ENCODE measurements at places on chromosomes 2 and 18.

DNA sequence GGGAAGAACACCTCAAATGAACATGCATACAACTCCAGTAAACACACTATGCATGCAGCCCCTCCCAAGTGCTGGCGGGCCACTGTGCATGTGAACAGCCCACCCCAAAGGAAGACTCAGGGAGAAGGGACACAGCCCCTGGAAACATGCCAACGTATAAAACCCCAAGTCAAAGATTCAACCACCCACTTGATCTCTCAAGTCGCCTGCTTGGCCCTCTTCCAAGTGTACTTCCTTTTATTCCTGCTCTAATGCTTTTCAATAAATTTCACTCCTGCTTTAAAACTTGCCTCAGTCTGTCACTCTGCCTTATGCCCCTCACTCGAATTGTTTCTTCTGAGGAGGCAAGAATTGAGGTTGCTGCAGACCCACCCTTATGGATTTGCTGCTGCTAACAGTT is 139.1 kb downstream of the C1D start:
- no peak for DNase-seq

DNA sequence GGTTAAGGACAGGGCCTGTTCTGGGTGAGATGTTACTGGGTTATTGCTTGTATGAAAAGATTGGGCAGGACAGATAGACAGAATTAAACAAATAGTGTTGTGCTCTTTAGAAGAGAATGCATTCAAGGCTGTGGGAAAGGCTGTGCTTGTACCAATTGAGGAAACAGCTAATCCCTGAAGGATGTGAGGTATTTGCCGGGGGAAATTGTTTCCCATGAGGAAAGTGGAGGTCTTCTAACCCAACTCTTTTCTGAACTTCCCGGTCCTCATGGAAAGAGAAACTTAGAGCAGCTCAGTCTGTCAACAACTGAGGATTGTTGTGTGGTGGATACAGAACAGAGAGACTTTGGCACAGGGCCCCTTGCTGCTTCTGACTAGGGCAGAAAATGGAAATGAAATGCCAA is 9.5 kb downstream of the SLC1A4 start:
- no peak for DNase-seq

GRCh38 chr2:126172631-126173184 is 483.2 kb upstream of the GYPC start:
- no peak for DNase-seq

- DNase-seq: no peak
These were observed 1466.8 kb upstream of the NXPH2 start for GRCh38 chr2:140246957-140247356.

DNA sequence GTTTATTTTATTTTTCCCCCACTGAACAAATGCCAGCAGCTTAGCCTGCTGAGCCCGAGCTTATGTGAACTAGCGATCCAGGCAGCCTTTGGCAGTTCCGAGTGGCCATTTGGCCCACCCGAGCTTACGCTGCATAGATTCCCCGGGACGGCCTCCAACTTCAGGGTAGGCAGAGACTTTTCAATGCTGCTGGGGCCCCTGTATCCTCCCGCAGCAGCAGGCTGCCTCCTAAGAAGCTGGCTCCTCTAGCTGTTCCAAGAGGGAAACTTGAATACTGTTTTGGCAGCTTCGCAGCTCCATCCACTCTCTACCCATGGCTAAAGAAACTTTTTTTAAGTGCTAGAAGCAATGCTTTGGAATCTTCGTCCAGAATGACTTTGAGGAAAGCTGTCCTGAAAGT is 295.2 kb downstream of the SS18 start:
- no peak for DNase-seq

DNA sequence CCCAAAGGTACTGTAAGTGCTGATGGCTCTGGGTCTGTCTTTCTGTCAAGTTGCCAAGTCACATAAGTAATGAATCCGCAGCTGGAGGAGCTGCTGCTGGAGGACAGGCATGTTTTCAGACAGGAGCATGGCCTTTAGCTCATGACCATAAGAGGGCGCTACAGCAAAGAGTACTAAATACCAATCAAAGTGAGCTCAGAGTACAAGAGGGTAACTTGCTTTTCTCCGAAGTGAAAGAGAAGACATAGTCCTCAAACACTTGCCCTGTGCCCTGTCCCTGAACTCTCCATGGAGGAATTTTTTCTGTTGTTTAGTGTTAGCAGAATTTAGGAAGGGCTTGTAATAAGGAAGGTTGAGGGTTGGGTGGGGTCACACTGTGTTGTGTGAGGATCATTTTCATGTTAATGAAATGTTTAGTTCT is 58.0 kb upstream of the EML6 start:
- no peak for DNase-seq

DNA sequence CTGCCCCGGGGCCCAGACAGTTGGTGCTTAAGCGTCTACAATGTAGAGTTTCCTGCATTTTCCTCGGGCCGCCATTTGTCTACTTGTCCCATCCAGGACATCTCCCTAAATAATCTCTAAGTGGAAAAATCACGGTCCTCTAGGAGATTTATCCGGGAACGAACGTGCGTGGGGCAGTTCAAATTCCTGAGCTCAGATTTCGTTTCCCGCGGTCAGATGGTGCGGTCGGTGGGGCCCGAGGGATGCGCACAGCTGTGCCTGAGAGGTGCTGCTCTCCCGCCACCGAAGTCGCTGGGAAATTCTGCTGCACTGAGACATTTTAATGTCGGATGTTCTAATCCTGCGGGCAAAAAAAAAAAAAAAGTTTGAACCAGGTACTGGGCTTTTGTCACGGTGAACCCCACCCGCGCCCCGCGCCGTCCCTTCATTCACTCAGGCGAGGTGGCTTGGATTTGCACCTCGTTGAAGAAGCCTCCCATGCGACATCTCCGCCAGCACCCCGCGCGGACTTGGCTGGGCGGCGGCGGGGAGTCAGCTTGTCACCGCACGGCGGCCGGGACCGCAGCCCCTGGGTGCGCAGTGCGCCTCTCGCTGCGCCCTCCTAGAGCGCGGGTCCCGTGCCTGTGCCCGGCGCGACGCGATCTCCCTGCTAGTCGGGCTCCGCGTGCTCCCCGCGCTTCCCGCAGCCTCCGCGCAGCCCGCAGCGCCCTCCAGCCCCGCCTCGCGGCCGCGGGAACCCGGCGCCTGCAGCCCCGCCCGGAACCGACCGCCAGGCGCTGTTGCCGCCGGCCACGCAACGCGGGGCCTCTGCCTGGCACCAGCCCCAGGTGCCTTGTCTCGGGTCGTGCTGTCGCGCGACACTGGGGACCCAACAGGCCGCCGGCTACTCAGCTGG is 191.9 kb upstream of the TCF4 start:
- peak; percentile 53 for DNase-seq

DNA sequence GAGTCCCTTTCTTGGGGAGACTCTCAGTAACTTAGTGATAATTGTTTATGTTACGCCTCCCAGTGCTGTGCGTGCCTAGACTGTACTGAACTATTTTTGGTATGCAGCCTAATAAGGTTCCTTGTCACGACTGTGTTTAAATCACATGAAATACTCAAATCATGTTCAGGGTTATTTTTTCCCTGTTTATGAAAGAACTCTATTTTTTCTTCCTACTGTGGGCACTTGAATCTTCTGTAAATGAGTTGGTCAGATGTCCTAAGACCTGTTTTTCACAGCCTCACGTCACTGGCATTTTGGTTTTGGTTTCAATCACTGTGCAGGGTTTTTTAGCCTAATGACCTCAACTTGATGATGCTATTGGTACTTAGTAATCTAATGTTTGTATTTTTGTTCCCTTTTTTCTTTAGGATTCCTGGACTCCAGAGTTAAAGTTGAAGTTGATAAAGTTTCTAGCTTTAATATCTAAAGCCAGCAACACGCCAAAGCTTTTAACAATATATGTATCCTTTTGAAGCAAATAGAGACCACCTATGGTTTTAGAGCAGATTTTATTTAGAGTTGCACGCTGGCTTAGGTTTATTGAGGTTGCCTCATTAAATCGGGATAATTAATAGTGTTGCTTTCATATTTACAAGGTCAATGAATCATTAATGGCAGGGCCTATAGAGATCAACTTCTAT is 24.0 kb downstream of the ARMC9 start:
- DNase-seq: no peak

- DNase-seq: no peak
These were observed 48.2 kb downstream of the ACKR3 start for GRCh38 chr2:236617796-236618195.

- DNase-seq: no peak
These were observed 56.6 kb upstream of the SETBP1 start for GRCh38 chr18:44624052-44624451.

Data from NCI-H2171 (cell line).